ENCODE measurements at places on chromosomes 11 and 22. TPM values are rescaled to one million over a fixed set of nuclear protein-coding genes. Genes with fewer than 3 reads are reported as not detected.

The TMEM86A gene
- 4.6 TPM for total RNA-seq

- H3K27me3 ChIP-seq: no peaks in the 10 kb centered on the region
- DNase-seq: peak; percentile 86
- H3K4me3 ChIP-seq: peak overlapping the region; percentile 13
- no peaks in the 10 kb centered on the region for H3K36me3 ChIP-seq
- peaks cover 11% of the 10 kb centered on the region for H3K4me1 ChIP-seq
- peak overlapping the region; percentile 38 for H3K27ac ChIP-seq
These were observed 230.4 kb downstream of the ST3GAL4 start for GRCh38 chr11:126585774-126586491.

The IL18 gene
- 17.0 TPM for total RNA-seq

The CCDC88B gene
- total RNA-seq: 12.0 TPM

- no peaks in the 10 kb centered on the region for H3K4me1 ChIP-seq
- no peaks in the 10 kb centered on the region for H3K36me3 ChIP-seq
- no peak overlapping the region for H3K4me3 ChIP-seq
- H3K27ac ChIP-seq: no peak overlapping the region
These were observed 45.8 kb upstream of the CXCR5 start for GRCh38 chr11:118837868-118838267.

DNA sequence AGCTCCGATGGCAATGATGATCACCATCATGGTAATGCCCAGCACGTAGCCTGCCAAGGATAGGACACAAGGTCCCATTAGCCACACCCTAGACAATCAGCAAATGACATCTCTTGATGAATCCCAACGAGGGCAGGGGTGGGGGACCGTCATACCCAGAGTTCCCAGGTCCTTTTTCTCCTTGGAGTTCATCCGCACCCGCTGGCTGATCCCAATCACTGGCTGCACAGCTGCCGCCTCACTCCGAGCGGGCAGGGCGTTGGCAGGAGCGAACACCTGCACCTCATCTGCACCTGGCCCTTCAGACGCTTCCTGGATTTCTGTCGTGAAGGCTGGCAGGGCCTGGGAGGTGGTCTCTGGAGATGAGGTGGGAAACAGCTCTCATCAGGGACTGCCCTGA lies 2.9 kb downstream of the PIK3IP1 start:
- DNase-seq: no peak
- peaks cover 48% of the 10 kb centered on the region for H3K4me1 ChIP-seq
- H3K27ac ChIP-seq: peak overlapping the region; percentile 99
- H3K36me3 ChIP-seq: peaks cover 48% of the 10 kb centered on the region
- no peaks in the 10 kb centered on the region for H3K27me3 ChIP-seq

GRCh38 chr11:1548221-1549070 lies 23.6 kb downstream of the DUSP8 start:
- peaks cover 9% of the 10 kb centered on the region for H3K27me3 ChIP-seq
- no peaks in the 10 kb centered on the region for H3K4me1 ChIP-seq
- H3K4me3 ChIP-seq: peak overlapping the region; percentile 43

- no peaks in the 10 kb centered on the region for H3K4me1 ChIP-seq
- H3K36me3 ChIP-seq: no peaks in the 10 kb centered on the region
- H3K4me3 ChIP-seq: no peak overlapping the region
- no peak overlapping the region for H3K27ac ChIP-seq
These were observed 1331.1 kb upstream of the RAG2 start for GRCh38 chr11:37929100-37929653.

- H3K36me3 ChIP-seq: peaks cover 48% of the 10 kb centered on the region
- peak overlapping the region; percentile 55 for H3K27ac ChIP-seq
- H3K4me3 ChIP-seq: no peak overlapping the region
- H3K27me3 ChIP-seq: no peaks in the 10 kb centered on the region
- peak; percentile 99 for DNase-seq
These were observed 16.6 kb downstream of the ASCC2 start for GRCh38 chr22:29821291-29822016.

DNA sequence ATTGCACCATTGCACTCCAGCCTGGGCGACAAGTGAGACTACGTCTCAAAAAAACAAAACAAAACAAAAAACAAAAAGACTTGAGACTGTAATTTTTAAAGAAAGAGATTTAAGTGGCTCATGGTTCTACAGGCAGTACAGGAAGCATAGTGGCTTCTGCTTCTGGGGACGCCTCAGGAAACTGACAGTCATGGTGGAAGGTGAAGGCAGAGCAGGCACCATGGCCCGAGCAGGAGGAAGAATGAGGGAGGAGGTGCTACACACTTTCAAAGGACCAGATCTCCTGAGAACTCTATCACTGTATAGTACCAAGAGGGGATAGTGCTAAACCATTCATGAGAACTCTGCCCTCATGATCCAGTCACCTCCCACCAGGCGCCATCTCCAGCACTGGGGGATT lies 52.0 kb downstream of the CBL start:
- peaks cover 13% of the 10 kb centered on the region for H3K4me1 ChIP-seq
- DNase-seq: no peak
- H3K27ac ChIP-seq: no peak overlapping the region
- H3K27me3 ChIP-seq: no peaks in the 10 kb centered on the region

The A4GALT gene
- total RNA-seq: 78.6 TPM

The MCHR1 gene
- 2.0 TPM for total RNA-seq

DNA sequence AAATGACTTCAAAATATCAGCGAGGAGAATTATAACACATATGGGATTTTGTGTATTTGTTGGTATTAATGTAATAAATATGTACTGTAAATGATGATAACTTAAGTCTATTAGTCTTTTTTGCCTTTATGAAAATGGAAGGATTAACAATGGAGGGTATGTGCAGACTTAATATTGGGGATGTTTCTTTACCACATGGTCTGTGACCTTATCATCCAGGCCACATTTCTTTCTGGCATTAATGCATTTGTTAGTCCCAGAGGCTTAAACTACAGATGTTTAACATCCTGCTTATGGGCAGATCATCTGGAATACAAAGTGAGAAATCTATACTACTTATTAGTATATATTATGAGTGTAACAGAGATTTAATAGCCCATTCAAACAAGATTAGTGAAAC lies 64.6 kb downstream of the SOX6 start:
- no peak overlapping the region for H3K27ac ChIP-seq
- no peaks in the 10 kb centered on the region for H3K36me3 ChIP-seq
- no peaks in the 10 kb centered on the region for H3K27me3 ChIP-seq
- H3K4me3 ChIP-seq: no peak overlapping the region
